ENCODE measurements at places on chromosomes 2 and 18.

DNA sequence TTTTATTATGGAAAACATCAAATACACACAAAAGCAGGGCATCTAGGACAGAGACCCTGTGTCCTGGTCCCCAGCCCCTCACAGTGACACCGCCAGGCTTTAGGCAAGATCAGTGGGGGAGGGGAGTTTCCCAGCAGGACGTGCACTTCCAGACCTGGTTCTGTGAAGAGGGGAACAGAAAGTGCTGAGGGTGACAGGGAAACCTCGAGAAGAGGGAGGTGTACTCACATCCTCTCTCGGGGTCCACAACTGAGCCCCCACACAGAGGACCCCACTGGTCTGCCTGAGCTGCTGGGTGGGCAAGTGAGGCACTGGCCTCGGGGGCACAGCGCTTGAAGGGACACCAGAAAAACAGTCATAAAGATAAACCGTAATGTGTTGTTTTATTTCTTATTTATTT, 4.4 kb upstream of the GPR35 start:
- no peak for DNase-seq

DNA sequence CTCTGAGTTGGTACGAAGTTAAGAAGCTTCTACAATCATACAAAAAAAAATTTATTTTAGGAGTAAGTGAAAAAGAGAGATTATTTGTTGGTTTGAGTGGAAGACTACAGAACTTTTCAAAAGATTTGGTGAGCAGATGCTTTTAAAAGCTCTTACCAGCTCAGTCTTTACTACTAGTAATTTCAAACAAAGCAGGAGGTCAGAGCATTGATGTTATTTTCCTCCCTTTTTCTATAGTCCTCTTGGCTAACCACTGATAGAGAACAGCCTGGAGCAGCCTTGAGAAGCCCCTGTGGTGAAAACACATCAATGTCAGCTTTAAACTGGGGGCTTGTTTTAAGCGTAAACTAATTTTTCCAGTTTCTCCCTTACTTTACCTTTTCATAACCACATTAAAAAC, 559.3 kb upstream of the CDH2 start:
- no peak for DNase-seq

- no peak for DNase-seq
Measured at GRCh38 chr2:60565472-60565871, 12.0 kb upstream of the BCL11A start.

GRCh38 chr2:122363885-122364284, 608.4 kb downstream of the TSN start:
- DNase-seq: no peak

GRCh38 chr2:20062615-20063545, 11.5 kb upstream of the LAPTM4A start:
- DNase-seq: no peak

- no peak for DNase-seq
Measured at GRCh38 chr18:60662491-60662890, 289.9 kb upstream of the MC4R start.

- DNase-seq: no peak
Measured at GRCh38 chr2:54397426-54397825, 58.7 kb upstream of the SPTBN1 start.

DNA sequence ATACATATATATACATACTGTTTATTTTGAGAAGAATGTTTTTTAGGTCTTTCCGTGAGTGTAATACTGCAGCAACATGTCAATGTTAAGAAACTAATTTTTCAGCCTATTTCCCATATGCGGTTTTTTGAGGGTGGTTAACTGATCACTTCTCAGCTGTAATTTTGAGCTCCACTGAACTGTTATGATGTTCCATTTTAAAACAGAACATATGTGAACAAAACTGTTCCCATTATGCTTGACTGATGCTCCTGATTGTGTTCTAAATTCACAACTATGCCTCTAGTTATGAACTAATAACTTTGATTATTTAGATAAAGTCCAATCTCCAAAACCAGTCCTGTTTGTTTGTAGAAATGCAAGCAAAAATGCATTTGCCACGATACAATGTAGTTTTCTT, 511.2 kb upstream of the FSIP2 start:
- no peak for DNase-seq

DNA sequence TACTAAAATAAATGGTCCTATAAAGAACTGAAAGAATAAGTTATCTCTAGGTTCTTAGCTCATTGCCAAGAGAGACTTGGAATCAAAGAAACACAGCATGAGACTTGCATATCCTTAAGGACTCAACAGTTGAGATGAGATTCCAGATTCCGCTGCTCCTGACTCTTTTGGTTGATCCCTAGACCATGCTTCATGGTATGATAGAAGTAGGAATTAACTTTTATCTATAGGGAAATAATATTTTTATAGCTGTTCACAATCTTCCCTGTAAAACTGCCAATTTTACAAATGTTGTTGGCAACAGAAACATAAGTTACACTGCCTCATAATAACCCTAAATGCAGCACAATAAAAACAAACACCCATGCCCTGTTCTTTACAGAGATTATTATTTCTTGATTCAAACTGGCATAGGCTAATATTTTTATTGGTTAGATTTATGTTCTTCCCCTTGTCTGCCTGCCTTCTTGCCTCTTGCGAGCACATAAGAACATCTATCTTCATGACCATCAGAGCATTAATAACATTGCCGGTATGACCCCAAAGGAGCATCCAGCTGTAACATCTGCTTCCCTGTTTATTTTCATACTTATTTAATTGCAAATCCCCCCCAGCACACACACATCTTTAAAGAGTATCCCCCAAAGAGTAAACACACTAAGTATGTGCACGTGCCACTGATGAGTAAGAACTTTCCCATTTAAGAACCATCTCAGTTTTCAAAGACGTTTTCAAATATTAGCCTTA, 735.7 kb upstream of the SLC8A1 start:
- no peak for DNase-seq

DNA sequence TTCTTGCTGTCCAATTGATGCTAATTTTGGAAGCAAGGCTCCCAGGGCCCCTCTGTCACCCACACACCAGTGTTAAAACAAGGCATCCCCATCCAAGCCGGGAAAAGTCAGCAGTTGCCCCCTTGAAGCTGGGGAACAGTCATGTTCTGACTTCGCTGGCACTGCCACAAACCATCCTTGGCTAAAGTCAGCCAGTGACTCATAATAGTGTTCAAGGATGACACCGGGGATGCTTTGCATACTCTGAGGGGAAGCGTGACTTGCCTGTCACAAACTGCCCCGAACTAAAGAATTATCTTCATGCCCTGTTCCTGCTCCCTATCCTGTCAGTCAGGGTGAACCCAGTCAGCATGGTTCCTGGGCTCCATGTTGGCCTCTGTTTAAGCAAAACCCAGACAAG, 37.0 kb downstream of the TGFA start:
- DNase-seq: no peak

All from right lung (tissue), 10 donors.